Panc1 (cell line): ENCODE measurements at places on chromosomes 4 and X. TPM values are rescaled to one million over a fixed set of nuclear protein-coding genes. Genes with fewer than 3 reads are reported as not detected.

Gene PCDH7
- total RNA-seq, result 31.6 TPM

Gene USP11
- 82.4 TPM for total RNA-seq

Gene CENPVL1
- not detected for total RNA-seq

Gene SLC9B1
- total RNA-seq, result 0.41 TPM

Gene MBNL3
- total RNA-seq, result 0.39 TPM

Gene P2RY8
- total RNA-seq, result 0.18 TPM

Gene RGN
- 3.4 TPM for total RNA-seq

Gene YTHDC1
- 44.5 TPM for total RNA-seq

Gene AMTN
- total RNA-seq, result not detected

Gene ZNF630
- 3.0 TPM for total RNA-seq

Gene MXD4
- total RNA-seq, result 32.7 TPM

- no peak overlapping the region for H3K4me3 ChIP-seq
- no peak overlapping the region for H3K27ac ChIP-seq
- no peaks in the 10 kb centered on the region for H3K36me3 ChIP-seq
- no peak for DNase-seq
Observed at GRCh38 chrX:100973411-100973810, 3.9 kb downstream of the ARL13A start.

DNA sequence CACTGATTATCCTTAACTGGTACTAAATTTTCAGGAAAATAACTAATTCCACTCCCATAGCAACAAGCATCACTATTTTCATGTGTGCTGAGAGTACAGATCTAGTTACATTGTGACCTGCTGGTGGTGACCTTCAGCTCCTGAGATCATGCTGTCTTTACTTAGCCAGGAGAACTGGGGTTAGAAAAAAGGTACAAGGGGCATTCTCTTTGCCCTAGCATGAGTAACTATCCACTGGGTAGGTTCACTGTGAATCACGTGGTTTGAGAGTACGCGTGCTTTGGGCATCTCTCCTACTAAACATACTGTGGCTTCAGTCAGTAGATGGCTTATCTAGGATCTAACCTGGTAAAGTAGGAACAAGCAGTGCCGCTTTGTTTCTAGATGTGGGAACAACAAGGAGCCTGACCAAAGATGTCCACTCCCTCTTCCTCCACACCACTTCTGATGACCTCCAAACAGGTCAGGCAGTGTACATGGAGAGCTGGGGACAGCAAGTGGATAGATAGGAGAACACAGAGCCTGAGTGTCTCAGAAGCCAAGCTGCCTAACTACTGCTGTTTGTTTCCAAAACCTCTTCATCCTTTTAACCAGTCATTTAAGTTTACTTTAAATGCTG is 90.2 kb downstream of the CBR4 start:
- no peak for DNase-seq
- no peak overlapping the region for H3K27ac ChIP-seq
- H3K4me3 ChIP-seq, result no peak overlapping the region

- no peaks in the 10 kb centered on the region for H3K36me3 ChIP-seq
- H3K4me1 ChIP-seq, result no peaks in the 10 kb centered on the region
- DNase-seq, result no peak
- no peak overlapping the region for H3K4me3 ChIP-seq
- H3K27me3 ChIP-seq, result no peaks in the 10 kb centered on the region
- no peak overlapping the region for H3K27ac ChIP-seq
Observed at GRCh38 chr4:22962295-22962694, 269.6 kb downstream of the GBA3 start.

GRCh38 chrX:75211976-75212375 is 55.9 kb upstream of the ABCB7 start:
- no peak for DNase-seq
- no peaks in the 10 kb centered on the region for H3K27me3 ChIP-seq
- no peaks in the 10 kb centered on the region for H3K36me3 ChIP-seq
- H3K4me1 ChIP-seq, result no peaks in the 10 kb centered on the region

DNA sequence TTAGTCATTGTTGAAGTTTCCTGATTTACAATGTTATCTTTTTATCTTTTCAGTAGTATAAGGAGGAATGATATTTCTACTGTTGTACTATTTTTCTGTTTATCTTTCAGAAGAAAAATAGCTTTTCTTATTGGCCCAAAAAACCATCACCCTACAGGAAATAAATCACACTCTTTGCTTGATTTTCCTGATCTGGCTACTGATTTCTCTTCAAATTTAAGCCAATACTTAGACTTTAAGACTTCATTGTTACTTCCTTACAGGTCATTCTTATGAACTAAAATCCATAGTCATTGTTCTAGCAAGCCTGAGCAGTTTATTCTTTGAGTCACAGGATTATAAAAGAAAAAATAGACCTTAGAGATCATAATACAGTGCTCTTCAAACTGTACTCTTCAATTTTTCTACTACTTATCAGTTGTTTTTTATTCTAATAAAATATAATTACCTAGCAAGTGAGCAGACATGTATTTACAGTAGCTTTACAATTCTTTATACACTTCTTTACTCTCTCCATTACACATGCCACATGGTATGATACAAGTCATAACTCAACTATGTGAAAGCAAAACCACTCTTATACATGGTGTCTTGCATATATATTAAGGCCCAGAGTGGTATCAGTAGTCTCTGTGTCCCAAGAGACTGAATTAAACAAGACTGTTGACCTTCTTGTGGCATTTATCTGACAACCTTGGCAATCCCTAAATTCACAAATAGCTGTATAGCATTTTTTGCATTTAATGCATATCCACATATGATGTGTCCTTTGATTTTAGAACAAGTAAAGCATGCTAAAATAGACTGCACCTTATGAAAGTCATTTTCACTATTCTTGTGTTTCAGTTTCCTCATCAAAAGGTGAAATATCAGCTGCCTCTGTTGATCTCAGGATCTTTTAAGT is 47.9 kb downstream of the TET2 start:
- H3K36me3 ChIP-seq, result no peaks in the 10 kb centered on the region
- H3K27me3 ChIP-seq, result no peaks in the 10 kb centered on the region
- no peak overlapping the region for H3K27ac ChIP-seq

- H3K4me1 ChIP-seq, result no peaks in the 10 kb centered on the region
- H3K36me3 ChIP-seq, result no peaks in the 10 kb centered on the region
Observed at GRCh38 chrX:138996268-138996667, 284.8 kb upstream of the FGF13 start.

- DNase-seq, result no peak
- H3K36me3 ChIP-seq, result no peaks in the 10 kb centered on the region
- H3K27ac ChIP-seq, result no peak overlapping the region
Observed at GRCh38 chr4:31620476-31620875, 900.3 kb downstream of the PCDH7 start.

GRCh38 chrX:85963736-85964135 is 83.6 kb downstream of the CHM start:
- H3K27ac ChIP-seq, result no peak overlapping the region
- no peaks in the 10 kb centered on the region for H3K27me3 ChIP-seq
- no peaks in the 10 kb centered on the region for H3K4me1 ChIP-seq
- no peaks in the 10 kb centered on the region; the same call in 1 of the 2 replicates for H3K36me3 ChIP-seq
- DNase-seq, result peak; percentile 22
